ENCODE measurements at places on chromosomes 3 and 15.

DNA sequence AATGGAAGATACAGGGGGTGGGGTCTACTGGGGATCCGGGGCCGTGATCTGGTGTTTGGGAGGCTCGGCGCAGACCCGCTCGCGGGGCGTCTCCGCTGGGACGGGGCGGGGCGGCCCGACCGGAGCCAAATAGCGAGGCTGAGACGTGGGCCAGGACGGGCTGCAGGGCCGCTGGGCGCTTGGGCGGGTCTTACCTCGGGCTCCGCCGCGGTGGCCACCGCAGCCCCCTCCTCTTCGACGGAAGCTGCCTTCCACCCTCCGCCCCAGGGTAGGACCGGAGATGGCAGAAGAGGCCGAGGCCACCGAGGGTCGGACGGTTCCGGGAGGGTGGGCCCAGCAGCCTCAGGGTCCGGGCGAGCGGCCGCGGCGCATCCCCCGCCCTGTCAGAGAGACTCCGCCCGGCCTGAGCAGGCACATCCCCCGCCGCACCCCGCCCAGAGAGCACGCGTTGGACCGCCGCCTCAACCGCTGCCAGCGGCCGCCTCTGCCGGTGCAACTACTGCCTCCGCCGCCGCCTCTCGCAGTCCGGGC is 399 bp downstream of the MYO9A start:
- peak; percentile 33 for DNase-seq

- DNase-seq, result no peak
Observed at GRCh38 chr3:143830786-143831185, 17.5 kb downstream of the SLC9A9 start.

DNA sequence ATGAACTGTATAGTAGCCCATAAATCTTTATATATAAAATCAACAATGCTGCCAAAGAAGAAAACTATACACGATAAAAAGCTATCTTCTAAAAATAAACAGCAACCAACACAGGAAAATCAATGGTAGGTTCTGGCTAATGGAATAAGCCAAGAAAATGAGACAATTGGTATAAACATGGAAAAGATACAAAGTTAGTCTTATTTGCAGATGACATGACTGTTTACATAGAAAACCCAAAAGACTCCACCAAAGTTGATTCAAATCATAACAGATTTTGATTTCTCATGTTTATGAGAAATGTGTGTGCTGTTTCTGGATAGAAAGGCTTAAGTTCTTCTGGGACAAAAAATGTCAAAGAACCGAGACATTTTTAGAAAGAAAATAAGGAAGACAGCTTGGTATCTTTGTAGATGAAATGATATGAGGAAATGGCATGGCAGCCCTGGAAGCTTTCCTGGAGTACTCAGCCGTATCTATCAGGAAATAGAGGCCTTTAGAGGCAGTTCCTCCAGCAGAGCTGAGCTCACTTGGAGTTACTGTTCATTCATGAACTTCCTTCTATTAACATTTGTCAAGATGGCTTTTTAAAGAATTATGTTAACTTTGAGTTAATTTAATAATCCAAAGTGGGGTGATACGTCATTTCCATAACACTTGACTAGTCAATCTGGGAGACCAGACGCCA is 36.7 kb upstream of the VILL start:
- no peak for DNase-seq

- no peak for DNase-seq
Observed at GRCh38 chr3:36765104-36765503, 751 bp upstream of the DCLK3 start.

- DNase-seq, result no peak
Observed at GRCh38 chr15:85792912-85793590, 1.7 kb downstream of the KLHL25 start.

DNA sequence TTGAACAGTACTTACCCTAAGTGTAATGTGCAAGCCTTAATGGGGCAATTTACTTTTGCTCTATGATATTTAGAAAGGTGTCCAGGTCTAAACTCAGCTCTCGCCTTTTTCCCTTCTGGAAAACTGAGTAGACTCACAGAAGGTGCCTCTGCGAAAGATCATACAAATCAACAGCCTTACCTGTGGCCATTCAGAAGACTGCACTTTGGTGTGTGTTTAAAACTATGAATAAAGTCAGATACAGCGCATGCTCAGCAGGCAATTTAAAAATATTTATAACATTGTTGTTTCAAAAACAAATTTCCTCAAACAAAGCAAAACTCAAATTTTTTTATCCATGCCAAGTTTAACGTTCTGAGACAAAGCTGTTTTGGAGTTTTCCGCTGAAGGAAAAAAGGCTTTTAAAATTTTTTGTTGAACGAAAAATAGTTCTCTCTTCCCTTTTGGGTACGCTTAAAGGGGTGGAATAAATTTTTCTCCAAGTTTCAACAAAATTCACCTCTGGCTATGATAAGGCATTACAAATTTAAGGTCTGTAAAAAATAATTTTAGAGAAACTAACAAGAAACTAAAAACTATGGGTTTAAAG is 156.3 kb downstream of the TIGIT start:
- no peak for DNase-seq

DNA sequence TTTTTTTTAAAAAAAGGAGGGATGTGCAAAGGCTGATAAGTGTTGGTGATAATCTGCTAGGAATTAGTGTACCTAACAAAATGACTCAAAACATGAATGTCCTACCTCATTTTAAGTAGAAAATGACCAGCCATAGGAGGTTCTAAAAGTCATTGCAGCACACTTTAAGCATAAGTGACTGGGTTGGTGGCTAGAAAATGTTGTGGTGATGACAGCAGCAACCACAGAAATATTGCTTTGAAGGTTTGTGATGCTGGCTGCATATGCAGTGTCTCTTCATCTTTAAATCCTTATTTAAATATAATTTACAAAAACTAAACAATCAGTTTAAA is 55.2 kb downstream of the CMSS1 start:
- DNase-seq, result no peak

GRCh38 chr3:107062787-107063186 is 314.5 kb upstream of the CCDC54 start:
- DNase-seq, result no peak

DNA sequence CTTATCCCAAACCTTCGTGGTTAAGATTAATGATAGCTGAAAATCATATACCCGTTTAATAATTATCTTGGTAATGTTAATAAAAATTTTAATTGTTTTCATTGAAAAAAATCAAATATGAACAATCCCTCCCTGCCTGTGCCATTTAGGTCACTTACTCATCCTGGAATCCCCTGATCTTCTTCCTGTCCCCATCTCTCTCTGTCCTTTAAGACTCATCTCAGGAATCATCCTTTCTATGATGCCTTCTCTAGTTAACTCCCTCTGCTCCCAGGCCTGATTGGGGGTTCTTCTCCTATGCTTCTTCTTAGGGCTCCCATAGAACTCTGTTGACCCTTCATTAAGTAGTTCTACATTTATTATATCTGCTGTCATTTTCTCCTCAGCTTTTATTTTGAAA is 91.6 kb downstream of the MBNL1 start:
- no peak for DNase-seq

DNA sequence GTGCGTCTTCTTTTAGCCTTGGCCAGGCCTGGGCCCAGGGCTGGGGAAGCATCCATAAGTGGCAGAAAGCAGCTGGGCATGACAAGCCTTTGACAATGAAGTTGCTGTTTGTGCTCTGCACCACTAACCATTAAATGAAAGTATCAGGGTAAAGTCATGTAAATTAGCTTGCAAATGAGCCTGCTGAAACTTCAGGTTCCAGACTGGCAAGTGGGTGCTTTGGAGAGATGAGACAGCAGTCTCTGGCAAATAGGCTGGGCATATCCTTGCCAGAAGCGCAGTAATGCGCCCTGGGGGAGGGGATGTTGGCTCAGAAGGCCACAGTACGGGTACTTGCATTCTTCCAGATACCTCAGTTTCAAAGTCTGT is 40.7 kb downstream of the RAB6B start:
- no peak for DNase-seq

DNA sequence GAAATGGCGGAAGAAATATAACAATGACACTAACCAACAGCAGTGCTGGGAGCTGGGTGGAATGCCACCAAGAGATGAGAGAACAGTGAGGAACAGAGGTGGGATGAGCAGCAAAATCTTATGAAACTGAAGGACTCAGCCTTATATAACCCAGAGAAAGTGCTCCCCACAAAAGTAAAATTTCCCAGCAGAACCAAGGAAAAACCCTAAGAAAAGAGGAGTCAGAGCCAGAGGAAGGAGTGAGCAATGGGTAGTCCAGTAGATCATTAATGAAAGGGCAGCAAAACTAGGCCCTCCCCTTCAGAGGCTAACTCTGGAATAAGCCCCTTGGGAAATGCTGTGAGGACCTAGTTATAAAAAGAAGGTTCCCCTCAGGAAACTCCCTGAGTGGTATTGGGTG is 24.7 kb upstream of the UBE2E1 start:
- no peak for DNase-seq

DNA sequence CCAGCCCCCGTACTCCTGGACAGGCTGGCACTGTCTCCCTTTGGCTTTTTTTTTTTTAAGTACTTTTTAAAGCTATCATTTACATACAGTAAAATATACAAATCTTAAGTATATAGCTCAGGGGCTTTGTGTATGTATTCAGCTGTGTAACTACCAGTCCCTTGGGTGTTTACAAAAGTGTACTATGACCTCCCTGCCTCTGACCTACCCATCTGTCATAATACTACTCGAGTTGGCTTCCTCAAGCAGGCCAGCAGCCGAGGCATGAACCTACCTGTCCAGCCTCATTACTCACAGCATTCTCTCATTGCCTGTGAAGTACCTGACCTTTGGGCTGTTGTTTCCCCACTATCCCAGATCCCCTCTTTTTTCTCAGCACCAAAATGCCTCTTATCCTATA is 33.2 kb downstream of the ABHD2 start:
- DNase-seq, result no peak

- no peak for DNase-seq
Observed at GRCh38 chr3:128094295-128095151, 29.1 kb downstream of the RUVBL1 start.

DNA sequence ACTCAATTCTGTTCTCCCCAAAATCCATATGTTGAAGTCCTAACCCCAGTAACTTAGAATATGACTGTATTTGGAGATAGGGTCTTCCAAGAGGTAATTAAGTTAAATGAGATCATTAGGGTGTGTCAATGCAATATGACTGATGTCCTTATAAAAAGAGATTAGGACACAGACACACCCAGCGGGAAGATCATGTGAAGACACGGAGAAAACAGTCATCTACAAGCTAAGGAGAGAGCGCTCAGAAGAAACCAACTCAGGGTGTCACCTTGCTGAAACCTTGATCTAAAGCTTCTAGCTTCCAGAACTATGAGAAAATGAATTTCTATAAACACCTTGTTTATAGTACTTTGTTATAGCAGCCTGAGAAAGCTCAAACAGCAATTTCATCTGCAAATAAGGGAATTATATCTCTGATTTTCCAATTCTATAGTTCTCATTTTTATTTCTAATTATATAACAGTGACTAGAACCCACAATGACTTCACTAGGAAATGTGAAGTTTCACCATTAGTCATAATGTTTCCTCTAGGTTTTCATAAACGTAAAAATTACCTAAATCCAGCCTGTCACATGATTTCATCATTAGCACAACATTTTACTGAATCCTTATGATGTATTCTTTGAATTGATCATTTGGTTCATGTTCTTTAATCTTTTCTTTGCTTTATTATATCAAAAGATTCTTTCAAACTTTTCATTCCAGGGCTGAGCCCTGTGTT is 459.1 kb upstream of the MDFIC2 start:
- DNase-seq, result no peak

- no peak for DNase-seq
Observed at GRCh38 chr3:72257203-72257602, 472.3 kb upstream of the PROK2 start.

GRCh38 chr3:175430983-175431773 is 572.0 kb downstream of the NAALADL2 start:
- no peak for DNase-seq

DNA sequence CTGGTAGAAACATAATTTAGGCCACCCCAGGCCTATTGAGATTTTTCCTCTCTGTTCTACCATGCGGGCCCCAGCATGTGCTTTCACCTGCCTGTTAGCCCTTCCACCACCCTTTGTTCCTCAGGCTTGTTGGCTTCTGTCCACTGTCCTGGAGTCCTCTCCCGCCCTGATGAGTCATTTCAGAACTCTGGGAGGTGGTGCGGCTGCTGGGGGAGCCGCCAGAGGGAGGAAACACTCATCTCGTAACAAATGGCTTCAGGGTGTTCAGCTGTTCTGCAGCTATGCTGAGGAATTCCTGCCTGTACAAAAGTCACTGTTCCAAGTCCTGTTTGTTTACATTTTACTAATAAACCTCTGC is 36.3 kb downstream of the LRTM1 start:
- no peak for DNase-seq

DNA sequence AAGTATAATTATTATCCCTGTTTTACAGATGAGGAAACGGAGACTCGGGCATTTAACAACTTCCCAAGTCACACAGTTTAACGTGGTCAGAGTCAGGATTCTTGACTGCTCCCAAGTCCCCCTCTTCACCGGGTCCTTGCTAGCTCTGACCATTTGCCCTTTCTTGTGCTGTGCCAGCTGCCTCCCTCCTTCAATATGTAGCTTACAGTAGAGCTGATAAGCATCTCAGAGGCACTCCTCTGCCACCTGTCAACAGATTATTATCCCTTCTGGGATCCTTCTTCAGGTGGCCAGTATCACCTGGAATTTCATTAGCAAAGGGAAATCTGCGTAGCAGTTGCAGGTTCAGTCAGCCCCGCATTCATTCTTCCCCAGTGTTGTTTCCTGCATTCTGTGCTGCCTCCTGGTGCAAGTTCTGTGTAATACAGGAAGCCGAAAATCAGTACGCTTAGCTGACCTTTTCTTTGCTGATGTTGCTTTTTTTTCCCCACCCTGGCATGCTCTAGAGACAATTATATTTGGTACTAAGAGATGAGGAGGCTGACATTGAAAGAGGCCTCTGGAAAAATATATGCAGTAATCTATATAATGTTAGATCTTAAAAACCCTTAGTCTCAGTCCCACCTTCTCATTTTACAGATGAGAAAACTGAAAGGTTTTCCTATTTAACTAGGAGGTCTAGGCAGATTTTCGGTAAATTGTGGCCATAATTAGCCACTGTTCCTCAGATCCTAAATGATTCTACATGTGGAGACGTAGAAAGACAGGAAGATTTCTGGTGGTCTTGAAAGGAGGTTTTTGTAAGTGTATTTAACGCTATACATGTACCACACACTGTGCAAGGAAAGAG is 24.8 kb downstream of the TMOD2 start:
- DNase-seq, result no peak

DNA sequence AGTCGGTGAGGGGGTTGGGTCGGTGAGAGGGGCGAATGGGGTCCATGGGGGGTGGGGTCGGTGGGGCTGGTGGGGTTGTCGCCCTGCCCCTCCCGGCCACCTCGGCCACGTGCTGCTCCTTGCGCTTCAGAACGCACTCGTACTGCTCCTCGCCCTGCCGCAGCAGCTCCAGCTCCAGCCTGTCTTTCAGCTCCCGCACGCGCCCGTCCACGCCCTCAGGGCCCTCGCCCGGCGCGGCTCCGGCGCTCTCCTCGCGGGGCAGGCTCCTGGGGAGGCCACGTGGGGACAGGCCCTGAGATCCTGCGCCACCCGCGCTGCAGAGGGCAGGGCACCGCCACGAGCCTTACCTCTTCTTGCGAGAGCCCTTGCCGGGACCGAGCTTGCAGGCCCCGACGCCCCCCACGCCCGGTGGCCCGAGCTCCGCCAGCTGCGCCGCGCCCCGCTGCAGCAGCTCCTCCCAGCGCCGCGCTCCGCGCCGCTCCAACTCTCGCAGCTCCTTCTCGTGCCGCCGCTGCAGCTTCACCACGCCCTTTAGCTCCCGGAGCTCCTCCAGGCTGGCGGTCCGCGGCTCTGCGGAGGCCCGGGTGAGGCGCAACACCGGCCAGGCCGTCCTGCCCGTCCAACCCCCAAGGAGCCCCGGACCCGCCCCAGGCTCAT is 8.2 kb upstream of the ANKRD63 start:
- no peak for DNase-seq

Data from activated CD8-positive, alpha-beta memory T cell treated with anti-CD3 and anti-CD28 coated beads for 4 hours (primary cell).